ENCODE measurements at places on chromosomes 12 and 14.

DNA sequence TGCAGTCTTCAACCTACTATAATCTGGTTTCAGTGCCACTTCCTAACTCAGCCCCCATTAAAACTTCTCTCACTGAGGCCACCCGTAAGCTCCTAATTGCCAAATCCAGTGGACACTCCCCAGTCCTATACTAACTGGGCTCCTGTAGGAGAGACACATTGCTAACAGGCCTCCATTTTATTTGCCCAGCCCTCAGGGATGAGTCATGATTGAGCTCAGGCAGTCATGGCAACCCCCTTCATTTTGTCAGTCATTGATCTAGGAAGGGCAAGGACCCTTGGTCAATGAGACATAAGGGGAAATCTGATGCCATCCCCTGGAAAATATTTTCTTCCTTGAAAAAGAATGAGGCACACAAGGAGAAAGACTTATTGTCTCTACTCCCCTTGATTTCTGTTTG, 70.1 kb upstream of the HIF1A start:
- DNase-seq, result no peak

GRCh38 chr14:55272922-55273321, 1.7 kb downstream of the FBXO34 start:
- no peak for DNase-seq

DNA sequence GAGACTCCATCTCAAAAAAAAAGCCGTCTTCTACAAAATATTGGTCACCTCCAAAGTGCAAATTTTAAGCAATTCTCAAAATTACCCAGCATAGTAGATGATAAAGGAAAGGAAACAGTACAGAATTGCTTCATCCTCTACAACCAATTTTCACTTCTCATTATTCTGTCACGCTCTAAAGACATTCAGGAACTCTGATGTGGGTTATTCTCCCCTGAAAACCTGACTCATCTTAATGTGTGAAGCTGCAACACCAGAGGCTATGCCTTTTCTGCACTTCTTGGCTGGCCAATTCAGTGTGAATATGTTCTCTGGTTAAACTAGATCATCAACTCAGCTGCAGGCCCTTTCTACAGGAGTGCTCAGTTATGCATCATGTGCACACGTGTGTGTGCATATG, 11.0 kb downstream of the PTGER2 start:
- DNase-seq, result no peak

GRCh38 chr12:103848143-103848542, 7.1 kb upstream of the NT5DC3 start:
- DNase-seq, result no peak

DNA sequence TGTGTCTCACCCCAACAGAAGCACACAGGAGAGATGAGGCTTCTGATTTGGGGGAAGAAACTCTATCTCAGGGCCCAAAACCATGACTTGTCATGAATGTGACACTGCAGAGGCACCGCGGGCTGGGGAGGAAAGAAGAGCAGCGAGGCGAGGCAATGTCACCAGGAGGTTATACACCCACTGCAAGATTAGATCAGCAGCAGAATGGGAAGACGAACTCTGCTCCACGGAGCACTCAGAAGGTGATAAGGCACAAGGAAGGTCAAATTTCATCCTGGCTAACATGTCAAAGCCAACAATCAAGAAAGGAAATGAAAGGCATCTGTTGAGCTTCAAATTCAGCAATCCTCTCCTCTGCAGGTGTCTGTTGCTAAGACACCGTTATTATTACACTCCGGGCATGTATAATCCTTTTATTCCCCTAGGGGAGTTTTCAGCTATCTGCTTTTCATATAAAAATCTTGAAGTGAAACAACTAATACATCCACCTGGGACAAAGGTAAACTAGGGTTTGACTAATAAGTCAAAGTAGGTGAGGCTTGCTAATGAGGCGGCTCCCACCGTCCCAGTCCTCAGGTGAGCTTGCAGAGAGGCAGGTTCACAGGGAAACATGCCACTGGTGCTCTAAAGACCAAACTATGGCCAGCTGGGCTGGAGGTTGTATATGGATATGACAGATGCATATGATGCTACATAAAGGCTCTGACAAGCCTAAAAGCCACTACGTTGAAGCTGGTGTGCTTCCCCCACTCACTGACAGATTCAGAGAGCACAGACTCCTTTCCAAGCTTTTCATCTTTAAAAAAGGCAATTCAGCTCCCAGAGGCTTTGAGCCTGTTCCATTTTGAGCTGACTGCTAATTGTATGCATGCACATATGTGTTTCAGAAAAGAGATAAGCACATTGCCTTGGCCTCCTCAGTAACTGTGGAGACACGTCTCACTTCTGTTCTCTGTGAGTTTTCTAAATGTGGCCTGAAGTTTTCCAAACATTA, 221.2 kb downstream of the NELL2 start:
- DNase-seq, result no peak

GRCh38 chr12:29783773-29784666, at the start of gene TMTC1:
TSS of gene TMTC1 (minus strand) at chr12:29783942. CDS start at chr12:29783751, 191 bp downstream.
- DNase-seq, result peak; percentile 59

DNA sequence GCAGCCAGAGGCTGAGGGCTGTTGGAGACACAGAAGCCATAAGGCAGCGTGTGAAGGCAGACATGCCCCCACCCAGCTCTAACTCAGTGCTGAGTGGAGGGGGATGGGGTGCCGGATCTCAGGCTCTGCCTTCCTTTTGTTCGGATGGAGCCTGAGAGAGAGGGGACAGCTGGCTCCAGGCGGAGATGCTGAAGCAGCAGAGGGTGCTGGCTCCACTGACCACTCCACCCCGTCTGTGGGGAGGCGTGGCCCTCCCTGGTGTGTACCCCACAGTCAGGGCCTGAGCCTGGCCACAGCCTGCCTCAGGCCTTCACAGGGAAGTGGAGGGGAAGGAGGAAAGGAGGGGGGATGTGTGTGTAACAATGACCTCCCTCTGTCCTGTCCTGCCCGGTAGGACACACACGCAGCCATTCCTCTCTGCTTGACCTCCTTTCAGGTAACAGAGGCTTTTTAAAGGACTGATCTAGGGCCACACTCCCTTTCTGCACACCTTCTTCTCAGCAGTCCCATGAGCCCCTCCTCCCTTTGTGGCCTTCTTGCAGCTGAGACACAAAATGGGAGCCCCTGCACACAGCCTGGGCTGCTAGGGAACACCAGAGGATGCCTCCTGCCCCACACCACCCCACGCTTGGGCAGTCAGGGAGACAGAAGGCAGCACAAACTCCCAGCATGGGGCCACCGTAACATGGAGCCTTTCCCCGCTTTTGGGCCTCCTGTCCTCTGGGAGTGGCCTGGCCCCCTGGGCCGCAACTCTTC, 9.6 kb upstream of the ENDOU start:
- DNase-seq, result no peak

GRCh38 chr14:20971705-20972021, 16.4 kb downstream of the RNASE2 start:
- DNase-seq, result no peak

DNA sequence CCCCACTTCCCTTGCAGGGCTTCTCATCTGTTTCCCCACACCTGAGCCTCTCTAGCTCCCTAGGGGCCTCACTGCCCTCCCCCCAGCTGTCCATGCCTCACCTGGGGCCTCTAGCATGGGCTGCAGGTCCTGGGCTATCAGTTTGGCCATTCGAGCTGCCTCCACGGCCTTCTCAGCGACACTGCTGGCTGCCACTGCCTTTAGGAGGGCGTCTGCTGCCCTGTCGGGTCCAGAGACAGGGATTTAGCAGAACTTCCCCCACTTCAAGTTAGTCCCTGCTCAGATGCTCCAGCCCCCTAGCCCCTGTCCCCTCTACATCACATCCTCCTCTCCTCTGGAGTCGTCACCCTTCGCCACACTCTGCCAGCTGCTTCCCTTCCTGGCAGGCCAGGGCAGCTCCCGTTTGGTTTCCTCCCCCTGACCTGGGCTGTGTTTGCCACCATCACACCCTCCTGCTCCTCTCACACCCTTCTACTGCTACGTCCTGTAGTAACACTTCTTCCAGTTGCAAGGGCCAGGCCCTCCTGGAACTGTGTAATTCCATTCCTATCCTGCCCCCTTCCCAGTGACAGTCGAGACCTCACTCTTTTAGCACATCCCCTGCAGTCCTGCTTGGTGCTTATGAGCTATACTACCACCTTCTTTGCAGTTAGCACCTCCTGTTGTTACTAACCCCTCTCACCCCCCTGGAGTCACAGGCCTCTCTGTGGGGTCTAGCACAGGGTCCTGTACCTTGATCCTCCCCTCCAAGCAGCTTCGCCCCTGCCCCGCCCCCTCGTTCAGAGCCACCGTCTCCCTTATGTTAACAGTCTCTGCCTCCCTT, 4.3 kb upstream of the AP1G2 start:
- no peak for DNase-seq

DNA sequence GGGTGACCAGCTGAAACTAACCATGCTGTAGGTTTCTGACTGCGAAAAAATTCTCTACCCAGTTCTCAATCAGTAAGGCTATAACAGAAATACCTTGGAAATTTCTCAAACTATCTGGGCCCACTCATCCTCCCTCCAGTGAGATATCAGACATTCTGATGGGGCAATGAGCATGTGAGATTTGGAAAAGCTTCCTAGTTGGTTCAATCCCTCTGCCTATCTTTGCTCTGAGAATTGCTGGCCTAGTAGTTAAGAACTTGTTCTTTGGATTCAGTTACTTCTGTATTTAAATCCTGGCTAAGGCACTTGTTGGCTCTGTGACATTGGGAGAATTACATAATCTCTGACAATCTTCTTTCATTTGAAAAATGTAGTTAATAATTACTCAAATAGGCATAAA, 119.4 kb downstream of the SLC15A5 start:
- no peak for DNase-seq

GRCh38 chr14:88614218-88614907, 51.5 kb downstream of the ZC3H14 start:
- DNase-seq, result no peak

- DNase-seq, result no peak
Observed at GRCh38 chr12:120933786-120934185, 29.6 kb upstream of the SPPL3 start.

DNA sequence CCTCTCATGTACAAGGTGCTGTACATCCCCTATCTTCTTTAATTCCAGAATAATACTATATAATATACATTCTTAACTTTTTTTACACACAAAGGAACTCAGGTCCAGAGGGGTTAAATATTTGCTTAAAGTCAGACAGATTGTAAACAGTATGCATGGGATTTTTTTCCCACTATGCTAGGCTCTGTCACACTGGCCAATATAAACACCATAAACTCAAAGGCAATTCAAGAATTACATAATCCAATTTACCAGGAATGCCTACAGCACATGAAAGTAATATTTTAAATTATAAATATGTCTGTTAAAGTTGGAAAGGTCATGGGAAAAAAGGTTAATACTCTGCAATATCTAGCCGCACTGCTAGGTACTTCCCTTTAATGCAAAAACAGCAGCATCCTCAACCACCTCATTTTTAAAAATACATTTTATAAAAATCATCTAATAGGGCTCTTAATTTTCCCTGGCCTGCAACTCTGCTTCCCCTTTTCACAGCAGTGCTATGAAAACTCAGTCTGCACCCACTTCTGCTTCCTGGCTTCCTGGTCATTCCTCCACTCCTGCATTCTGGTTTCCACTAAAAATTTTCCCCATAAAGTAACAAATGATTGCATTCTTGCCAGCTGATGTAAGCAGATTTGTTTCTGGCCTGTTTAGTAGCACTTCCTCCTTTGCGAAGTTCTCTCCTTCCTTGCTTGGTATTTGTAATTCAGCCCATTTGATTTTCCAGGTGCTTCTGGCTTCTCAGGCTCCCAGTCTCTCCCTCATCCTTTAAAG, 128.1 kb downstream of the ITPR2 start:
- no peak for DNase-seq

- no peak for DNase-seq
Observed at GRCh38 chr14:95903616-95904107, 27.0 kb downstream of the TUNAR start.

DNA sequence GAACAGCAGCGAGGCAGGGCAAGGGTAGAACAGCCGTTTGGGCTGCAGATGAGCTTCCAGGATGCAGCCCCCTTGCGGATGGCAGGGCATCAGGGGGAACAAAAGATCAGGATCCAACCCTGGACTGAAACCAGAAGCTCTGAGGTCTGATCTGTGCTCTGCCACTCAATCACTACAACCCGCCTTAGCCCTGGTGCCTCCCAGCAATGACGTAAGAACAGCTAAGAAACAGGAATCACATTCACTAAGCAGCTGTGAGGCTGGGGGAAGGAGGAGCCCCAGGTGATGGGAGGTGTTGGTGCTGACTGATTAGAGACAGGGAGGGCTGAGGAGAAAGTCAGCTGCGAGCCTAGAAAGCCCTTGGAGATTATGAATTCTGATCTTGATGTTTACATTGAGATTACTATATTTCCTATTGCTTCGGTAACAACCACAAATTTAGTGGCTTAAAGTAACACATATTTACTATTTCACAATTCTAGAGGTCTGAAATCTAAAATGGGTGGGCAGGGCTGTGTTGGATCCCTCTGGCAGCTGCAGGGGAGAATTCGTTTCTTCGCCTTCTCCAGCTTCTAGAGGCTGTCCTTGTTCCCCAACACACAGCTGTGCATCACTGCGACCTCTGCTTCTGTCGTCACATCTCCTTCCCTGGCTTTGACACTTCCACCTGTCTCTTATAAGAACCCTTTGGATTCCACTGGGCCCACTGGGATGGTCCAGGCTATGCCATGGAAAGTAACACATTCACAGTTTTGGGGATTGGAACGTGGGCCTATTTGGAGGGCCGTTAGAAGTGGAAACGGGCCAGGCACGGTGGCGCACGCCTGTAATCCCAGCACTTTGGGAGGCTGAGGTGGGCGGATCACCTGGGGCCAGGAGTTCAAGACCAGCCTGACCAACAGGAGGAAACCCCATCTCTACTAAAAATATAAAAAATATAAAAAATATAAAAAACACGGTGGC, 6.1 kb upstream of the CD9 start:
- no peak for DNase-seq

DNA sequence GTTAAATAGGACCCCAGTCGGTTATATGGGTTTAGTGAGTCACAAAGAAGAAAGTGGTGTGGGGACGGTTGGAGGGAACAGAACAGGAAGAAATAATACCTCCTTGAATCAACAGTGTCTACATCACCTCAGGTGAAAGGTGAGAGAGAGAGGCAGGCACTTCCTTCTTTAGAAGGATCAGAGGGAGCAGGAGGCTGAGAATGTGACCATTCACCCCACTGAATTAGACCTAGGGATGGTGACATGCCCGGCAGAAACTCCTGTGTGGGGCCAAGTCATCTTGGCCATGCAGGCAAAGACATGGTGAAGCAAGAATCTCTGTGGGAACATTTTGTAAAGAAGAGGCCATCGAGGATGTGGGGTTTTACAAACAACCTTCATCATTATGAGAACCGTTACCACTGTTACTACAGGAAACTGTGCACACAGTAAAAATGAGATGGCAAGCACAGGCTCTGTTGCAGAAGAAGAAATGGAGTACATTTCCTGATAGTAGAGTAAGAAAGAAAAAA, 1196.9 kb downstream of the VRK1 start:
- DNase-seq, result no peak
